Pancreas (tissue), 10 donors: ENCODE measurements at places on chromosomes 7 and 10. TPM values are rescaled to one million over a fixed set of nuclear protein-coding genes. Genes with fewer than 3 reads are reported as not detected.

CLCN1 gene
- total RNA-seq, result not detected

CSGALNACT2 gene
- 3.8 TPM for total RNA-seq

- no peak for DNase-seq
Measured at GRCh38 chr7:6258440-6259182, 13.8 kb downstream of the CYTH3 start.

DNA sequence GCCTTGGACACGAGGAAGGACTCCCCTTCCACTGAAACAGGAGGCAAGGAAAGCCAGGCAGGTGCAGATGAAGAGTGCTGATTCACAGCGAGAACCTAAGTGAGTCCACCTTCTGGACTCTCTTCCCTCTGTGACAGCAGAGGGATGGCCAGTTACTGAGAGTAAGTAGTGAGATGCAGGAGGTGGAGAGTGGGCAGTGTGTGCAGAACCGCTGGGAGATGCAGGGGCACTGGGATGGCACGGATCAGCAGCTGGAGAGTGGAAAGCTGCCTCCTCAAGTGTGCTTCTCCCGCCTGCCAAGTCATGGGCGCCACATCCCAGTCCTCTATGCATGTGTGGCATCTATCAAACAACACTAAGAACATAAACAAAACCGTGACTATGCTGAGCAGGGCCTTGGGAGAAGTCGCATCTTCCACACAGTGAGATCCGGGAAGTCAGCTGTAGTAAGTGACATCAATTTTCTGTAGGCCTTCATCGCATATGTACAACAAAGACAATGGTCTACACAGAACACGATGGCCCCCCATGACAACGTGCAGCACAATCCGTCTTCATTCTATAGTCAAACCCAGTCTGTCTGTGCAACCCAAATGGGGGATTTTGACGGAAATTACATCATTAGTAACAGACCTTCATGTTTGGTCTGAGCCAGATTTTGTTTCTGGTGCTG, 217.4 kb upstream of the KLF14 start:
- DNase-seq, result no peak

MRM2 gene
- total RNA-seq, result 11.8 TPM

GRCh38 chr7:27900006-27900405, 160.0 kb downstream of the TAX1BP1 start:
- DNase-seq, result no peak
